ENCODE measurements at places on chromosomes 2 and 18. TPM values are rescaled to one million over a fixed set of nuclear protein-coding genes. Genes with fewer than 3 reads are reported as not detected.

Gene HJURP
- total RNA-seq: 13.9 TPM

Gene PXDN
- 33.8 TPM for total RNA-seq

Gene FEV
- not detected for total RNA-seq

Gene CUL3
- 256 TPM for total RNA-seq

Gene FBXO41
- total RNA-seq: 12.4 TPM

Gene NMS
- total RNA-seq: not detected

Gene KATNAL2
- total RNA-seq: 17.5 TPM

Gene VIL1
- 0.71 TPM for total RNA-seq

Gene RMND5A
- 31.7 TPM for total RNA-seq

Gene OTOS
- not detected for total RNA-seq

Gene FOXI3
- 2.3 TPM for total RNA-seq

Gene TBR1
- total RNA-seq: 2.4 TPM

Gene ZNF804A
- 0.63 TPM for total RNA-seq

Gene CPO
- 0.43 TPM for total RNA-seq

Gene ZBTB14
- total RNA-seq: 17.3 TPM

Gene FOXD4L1
- 0.55 TPM for total RNA-seq

Gene STAT4
- total RNA-seq: 23.0 TPM

Gene DNAJC5G
- 57.9 TPM for total RNA-seq

Gene CENPA
- 2.8 TPM for total RNA-seq

Gene VAMP5
- total RNA-seq: 4.9 TPM

Gene CROCC2
- total RNA-seq: 0.43 TPM

Gene KYNU
- total RNA-seq: 4.5 TPM

Gene RAX
- not detected for total RNA-seq

Gene CYP27C1
- total RNA-seq: 0.50 TPM

Gene NETO1
- total RNA-seq: 4.2 TPM

Gene FAM228A
- 29.7 TPM for total RNA-seq

Gene GLI2
- 16.5 TPM for total RNA-seq
